Activated naive CD8-positive, alpha-beta T cell treated with anti-CD3 and anti-CD28 coated beads, Interleukin-2, amount 50 U/mL, for 24 hours (primary cell): ENCODE measurements at places on chromosomes 5 and 9.

DNA sequence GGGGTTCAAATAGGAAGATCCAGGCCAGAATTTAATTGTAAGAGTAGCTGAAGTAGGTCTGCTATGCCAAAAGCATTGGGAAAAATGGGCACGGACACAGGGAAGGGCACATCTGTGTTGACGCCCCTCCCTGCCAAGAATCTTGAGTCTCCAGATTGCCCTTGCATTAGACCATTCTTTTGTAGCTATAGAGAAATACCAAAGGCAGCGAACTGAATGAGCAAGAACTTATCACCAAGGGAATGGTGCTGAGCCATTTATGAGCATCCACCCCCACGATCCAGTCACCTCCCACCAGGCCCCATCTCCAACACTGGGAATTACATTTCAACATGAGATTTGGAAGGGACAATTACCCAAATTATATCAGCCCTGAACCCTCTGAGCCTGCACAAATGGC, 18.0 kb upstream of the GDA start:
- no peak for DNase-seq

DNA sequence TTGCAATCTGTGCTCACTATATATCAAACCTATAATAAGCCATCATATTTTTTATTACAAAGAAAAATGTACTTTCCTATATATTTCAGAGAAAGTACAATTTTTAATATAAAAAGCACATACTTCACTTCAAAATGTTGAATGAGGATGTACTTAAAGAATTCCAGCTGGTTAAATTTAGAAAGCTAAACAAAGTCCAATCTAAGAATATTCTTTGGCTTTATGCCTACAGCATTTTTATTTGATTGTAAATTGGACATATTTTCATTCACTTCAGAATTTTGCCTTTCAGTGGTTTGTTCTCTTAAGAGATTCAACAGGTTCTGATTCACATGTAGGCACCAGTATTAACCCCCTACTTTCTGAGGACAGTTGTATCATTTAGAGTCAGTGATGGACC, 533.8 kb downstream of the CAAP1 start:
- no peak for DNase-seq

- DNase-seq: no peak
Observed at GRCh38 chr5:50655810-50656205, 10.6 kb upstream of the PARP8 start.

DNA sequence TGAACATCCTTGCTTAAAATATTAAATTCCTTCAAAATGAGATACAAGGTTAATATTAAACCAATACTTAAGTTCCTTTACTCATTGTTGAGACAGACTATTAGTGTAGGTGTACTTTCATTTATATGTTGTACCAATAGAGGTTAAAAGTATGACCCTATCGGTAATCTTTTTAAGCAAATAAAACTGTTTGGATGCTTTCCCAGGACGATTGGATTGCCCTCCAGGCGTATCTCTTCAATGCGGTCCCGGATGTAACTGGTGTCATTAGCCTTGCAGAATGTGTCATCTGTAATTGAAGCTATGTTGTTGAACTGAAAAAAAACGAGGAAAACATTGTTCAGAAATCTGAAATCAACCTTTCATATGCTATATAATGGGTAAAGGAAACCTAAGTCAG, 18.9 kb downstream of the OGN start:
- no peak for DNase-seq

GRCh38 chr5:107389775-107390148, 281.0 kb downstream of the EFNA5 start:
- no peak for DNase-seq

GRCh38 chr9:4668604-4669003, 2.3 kb upstream of the SPATA6L start:
- DNase-seq: no peak

GRCh38 chr9:90998573-90998972, 197.0 kb downstream of the SYK start:
- DNase-seq: no peak

DNA sequence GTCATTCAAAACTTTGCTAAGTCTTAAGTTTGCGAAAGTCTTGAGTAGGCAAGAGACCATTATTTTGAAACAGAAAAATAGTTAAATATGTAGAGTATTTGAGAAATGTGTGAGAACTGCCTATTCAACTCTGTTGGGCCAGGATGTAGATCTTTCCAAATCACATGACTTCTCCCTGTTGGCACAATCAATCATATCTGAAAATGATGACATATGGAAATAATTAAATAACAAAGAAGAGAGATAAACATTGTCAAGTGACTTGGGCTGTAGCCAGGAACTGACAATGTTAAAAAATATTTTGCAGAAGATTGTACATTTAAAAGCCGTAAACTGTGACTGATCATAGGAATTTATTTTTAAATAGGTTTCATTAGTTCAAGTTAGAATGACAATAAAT, 104.6 kb upstream of the IL6ST start:
- no peak for DNase-seq

- DNase-seq: no peak
Observed at GRCh38 chr5:172556971-172557461, 84.0 kb upstream of the NEURL1B start.

- no peak for DNase-seq
Observed at GRCh38 chr9:124068251-124068650, 56.7 kb downstream of the LHX2 start.

DNA sequence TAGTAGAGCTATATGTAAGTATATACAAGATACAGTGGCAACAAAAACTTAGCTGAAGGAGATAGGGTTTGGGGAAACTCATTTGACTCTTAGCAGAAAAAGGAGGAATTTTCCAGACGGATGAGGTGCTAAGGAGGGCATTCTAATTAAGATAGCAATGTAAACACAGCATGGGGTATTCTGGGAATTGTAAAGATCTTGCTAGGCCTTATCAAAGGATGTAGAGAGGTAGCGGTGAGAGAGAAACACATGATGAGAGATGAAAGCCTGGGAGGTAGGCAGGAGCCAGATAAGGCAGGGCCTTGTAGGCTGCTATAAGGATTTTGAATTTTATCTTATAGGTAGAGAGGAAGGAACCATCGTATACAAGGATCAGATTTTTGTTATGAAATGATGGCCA, 106.6 kb upstream of the KCNN2 start:
- DNase-seq: no peak

DNA sequence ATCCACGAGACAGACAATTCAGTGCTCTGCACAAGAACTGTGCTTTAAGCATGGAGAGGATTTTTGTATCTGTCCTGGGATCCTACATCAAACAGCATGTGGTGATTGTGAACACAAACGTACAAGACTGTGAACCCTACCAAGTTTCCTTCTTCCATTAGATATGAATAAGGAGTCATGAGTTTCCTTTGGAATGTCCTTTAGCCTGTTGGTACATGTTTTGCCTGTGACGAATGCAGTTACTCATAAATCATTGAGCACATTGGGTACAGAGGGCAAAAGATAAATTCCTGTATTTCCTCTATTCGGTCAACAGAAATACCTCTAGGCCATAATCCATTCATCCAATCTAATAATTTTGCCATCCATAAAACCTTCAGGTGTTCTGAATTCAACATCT, 61.5 kb downstream of the FXN start:
- DNase-seq: no peak

DNA sequence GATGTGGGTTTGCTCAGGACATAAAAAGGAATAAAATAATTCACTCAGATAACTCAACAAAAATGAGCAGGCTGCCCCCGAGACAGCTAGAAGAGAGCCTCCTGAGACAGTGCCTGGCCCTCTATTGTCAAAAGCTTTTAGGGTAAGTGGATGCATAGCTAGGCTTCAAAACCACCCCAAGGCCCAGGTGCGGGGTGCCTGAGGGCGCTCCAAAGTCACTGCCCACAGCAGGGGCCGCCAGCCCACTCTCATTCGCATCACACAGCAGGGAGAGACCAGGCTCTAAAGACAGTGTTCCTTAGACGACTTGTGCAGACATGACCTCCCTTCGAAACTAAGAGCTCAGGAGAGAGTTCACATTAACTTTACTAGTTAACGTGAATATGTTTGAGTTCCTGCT, 271.5 kb downstream of the FSTL4 start:
- DNase-seq: no peak

DNA sequence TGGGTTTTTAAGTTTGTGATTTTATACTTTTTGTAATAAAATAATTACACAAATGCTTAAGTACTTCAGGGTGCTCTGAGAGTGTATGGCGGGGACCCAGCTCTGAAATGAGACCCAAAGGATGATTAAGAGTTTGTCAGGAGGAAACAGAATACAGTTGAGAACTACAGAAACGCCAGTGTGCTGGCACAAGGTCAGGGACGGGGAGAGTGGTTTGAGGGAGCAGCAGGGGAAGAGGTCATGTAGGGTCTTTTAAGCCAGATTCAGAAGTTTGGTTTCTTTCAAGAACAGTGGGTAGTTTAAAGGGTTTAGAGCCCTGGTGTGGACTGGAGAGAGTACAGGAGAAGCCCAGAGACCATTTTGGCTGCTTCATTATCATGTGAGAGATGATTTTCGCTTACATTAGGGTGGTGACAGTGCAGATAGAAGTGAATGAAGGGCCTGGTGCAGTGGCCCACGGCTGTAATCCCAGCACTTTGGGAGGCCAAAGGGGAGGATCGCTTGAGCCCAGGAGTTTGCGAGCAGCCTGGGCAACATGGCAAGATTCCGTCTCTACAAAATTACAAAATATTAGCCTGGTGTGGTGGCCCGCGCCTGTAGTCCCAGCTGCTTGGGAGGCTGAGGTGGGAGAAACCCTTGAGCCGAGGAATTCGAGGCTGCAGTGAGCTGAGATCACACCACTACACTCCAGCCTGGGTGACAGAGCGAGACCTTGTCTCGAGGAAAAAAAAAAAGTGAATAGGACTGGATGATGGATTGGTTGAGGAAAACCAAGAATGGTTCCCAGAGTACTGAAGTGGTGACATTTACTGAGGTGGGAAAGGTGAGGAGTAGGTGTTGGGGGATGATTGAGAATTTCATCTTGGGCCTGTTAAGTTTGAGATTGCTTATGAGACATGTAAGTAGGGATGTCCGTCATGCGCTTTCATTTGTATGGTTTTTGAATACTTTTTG, 1.4 kb upstream of the ETF1 start:
- DNase-seq: no peak

GRCh38 chr5:134111741-134112647, 2.5 kb upstream of the TCF7 start:
- no peak for DNase-seq

DNA sequence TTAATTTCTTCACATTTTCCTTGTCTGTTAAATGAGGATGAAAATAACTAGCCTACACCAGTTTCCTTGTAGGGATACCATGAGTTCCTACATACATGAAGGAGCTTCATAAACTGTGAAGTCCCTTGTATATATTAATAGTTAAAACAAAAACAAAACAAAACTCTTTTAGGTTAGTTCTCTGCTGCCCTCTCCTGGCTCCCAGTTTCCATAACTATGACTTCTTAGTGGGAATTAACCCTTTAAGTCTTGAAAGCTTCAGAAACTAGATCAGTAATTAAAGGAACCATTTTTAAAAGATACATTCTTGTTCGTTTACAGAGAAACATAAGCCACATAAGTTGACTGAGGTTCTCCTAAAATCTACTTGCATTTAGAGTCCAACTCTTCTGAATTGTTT, 500.0 kb upstream of the C9orf72 start:
- no peak for DNase-seq

GRCh38 chr5:179258922-179259730, 86.1 kb downstream of the ADAMTS2 start:
- no peak for DNase-seq

DNA sequence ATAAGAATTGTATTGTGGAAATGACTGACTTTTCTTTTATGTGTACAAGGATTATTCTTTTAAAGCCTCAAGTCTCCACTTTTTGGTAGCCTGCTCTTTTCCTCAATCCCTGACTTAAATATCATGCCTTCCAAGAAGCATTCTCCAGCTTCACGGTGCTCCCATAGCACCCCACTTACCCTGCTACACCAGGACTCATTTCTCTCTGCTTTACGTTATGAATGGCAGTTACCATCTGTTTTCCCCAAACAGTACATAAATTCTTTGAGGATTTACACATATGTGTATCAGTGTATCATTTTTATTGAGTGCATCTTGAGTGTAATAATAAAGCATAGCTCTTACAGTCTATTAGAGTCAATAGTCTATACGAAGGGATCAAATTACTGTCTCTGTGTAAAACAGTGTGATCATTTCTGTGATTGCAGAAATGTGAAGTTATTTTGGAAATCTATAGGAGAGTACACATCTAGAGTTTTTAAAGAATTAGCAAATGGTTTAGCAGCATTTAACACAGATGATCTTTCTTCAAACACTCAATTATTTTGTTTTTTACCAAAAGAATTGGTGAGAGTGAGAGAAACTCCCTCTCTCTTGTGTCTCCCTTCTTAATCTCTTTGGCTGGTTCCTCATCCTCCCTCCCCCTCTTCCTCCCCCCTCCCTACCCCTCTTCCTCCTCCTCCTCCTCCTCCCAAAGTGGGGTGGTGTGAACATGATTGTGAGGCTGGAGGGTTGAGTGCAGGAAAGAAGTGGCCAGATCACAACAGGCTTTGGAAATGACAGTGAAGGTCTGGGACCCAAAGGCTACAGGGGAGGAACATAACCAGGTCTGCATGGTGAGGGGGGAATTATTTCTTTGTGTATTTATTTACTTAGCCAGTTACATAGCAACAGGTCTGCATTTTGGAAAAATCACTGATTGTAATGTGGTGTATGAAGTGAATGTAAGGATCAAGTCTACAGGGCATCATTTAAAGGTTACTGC, 27.6 kb upstream of the ECM2 start:
- DNase-seq: no peak

DNA sequence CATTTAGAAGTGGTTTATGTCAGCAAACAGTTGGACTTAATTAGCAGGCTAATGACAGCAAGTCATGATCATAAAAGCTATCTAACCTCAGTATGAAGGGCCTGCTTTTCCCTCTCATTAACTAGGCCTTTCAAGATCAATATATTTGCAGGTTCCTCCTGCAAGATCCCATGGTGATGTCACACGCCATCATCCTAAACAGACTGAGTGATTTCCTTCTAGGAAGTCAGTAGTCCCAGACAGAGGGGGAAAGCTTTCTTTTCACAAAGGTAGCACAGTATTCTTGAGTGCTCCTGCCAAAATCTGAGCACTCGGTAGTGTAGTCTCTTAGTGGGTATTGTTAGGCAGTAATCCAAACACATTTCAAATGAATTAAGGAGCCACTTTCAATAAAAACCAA, 52.5 kb downstream of the UIMC1 start:
- no peak for DNase-seq

GRCh38 chr9:122051351-122052321, 41.5 kb downstream of the TTLL11 start:
- DNase-seq: peak; percentile 70

DNA sequence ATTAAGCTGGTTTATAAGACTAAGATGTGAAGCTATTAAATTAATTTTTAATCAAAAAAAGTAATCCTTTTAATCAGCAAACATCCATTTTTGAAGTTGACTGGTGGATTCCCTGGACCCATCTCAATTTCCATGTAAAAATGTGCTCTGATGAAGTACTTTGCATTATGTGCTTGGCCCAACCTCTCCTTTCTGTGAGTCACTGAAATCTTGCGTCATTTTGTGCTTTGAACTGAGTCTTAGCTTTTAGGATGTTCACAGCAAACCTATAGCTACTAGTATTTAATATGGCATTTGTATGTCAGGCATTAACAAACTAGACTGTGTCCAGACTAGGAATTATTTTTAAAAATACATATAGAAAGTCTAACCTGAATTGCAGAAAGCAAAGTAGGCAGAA, 55.0 kb upstream of the CDH12 start:
- no peak for DNase-seq

- DNase-seq: no peak
Observed at GRCh38 chr5:32790411-32790951, 79.4 kb downstream of the NPR3 start.
